ENCODE measurements at places on chromosomes 1 and 21.

DNA sequence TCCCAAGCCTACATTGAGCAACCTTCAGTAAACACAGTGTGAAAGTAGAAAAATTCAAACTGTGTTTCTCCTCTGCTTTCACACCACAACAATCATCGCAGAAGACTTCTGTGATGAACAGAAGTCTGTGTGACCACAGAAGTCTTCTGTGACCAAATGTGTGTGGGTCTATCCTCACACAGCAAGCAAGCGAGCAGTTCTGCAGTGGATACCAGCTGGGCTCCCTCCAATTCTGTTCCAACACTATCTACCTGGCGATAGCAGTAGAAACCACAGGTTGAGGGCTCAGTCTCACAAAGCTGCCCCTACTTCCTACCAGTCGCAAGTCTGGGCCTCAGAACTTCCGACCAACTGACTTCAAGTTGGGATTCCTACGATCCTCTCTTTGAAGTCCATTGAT lies 21.0 kb upstream of the RAP1A start:
- DNase-seq: no peak

DNA sequence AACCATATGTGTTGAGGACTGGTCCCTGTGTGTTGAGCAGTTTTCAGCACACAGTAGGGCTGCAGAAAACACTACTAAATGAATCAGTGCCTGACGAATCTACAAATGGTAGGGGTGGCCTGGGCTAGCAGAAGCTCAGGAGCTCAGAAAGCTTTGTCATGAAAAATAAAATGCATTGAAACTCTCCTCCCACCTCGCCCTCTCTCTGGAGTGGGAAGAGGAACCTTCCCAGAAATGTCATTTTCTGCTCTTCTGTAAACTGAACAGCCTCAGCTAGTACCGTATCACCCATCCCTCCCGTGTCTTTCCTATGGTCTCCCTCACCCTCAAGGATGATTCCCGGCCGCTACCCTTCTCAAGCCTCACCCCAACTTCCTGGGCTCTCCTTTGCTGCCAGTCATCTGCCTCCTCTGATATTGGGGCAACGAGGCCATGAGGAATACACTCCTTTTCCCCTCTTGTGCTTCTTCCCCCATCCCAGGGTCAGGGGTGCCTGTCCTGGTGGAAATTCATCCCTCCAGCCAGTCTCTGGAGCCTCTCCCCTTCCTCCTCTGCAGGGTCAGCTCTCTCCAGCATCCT lies 734.5 kb downstream of the PTPRU start:
- no peak for DNase-seq

- peak; percentile 26 for DNase-seq
Observed at GRCh38 chr1:50978144-50978851, 8.3 kb downstream of the CDKN2C start.

DNA sequence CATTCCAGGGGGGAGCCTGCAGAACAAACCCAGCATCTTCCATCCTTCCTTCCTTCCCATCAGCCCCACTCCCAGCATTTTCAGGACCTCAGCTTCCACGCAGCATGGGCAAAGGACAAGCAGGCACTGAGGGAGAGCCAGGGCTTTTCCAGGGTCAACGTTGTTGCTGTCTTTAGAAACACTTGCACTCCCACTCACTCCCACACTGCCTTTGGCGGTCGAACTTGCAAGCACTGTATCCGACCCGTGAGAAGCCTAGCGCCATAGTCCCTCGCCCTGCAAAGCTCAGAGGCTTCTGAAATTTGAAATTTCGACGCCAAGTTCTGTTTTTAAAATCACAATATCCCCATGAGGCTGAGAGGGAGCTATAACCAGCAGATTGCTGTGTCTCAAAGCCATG lies 47.4 kb downstream of the KCNAB2 start:
- DNase-seq: no peak

DNA sequence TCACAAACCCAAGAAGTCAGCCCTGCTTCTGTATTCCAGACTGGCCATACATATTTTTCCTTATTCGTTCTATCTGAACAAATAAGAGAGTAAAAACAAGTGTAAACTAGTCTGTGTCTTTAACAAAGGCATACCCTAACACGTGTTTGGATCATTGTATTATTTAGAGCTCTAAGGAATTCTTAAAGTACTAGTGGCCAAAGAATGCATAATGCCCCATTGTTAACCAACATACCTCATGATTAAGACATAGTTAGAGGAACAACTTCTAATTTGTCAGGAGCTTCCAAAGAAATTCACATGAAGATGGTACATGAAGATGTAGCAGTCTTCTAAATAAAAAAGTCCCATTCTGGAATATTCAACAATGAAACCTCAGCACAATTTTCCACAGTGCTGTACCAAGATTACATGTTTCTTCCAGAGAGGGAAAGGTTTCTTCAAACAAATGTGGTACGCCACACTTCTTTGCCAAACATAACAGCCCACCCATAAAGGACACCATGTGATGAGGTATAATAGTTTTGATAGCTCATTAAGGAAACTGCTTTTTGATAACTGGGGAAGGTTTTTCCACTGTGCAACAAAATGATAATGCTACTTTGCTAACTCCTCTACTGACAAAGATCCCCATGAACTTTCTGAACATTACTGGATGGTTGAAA lies 5.0 kb downstream of the PALMD start:
- no peak for DNase-seq

- no peak for DNase-seq
Observed at GRCh38 chr1:162327144-162327787, 49.4 kb downstream of the SPATA46 start.

GRCh38 chr1:181151378-181152326 lies 63.2 kb downstream of the IER5 start:
- no peak for DNase-seq

Data from activated CD4-positive, alpha-beta T cell treated with anti-CD3 and anti-CD28 coated beads for 4 hours (primary cell).